GM23338 (cell line): ENCODE measurements at places on chromosomes 7 and 10. TPM values are rescaled to one million over a fixed set of nuclear protein-coding genes. Genes with fewer than 3 reads are reported as not detected.

LBX1 gene
- not detected in 2 replicates for total RNA-seq

DNA sequence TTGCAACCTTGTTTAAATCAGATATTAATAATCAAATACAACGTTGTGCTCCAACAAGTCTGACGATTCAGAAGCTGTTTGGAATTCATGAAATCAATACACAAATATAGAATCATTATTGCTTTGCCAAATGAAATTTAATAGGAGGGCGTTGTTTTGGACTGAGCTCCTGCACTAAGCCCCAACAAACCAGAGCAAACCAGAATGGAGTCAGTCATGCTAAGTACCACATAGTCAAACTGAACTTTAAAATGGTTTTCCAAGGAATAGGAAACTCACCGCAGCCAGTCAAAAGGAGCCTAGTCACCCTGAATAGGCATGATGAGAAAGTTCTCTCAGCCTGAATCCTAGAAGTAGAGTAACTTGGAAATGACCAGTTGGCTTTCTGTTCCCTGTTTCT, 53.7 kb downstream of the HACD1 start:
- no peak overlapping the region for H3K27ac ChIP-seq
- DNase-seq = peak; percentile 6
- no peak overlapping the region for H3K4me3 ChIP-seq
- no peaks in the 10 kb centered on the region for H3K36me3 ChIP-seq
- H3K4me1 ChIP-seq = peaks cover 29% of the 10 kb centered on the region; the same call in 1 of the 2 replicates
- no peaks in the 10 kb centered on the region for H3K27me3 ChIP-seq

- no peaks in the 10 kb centered on the region for H3K27me3 ChIP-seq
- no peaks in the 10 kb centered on the region for H3K4me1 ChIP-seq
- H3K4me3 ChIP-seq = no peak overlapping the region
- H3K27ac ChIP-seq = no peak overlapping the region
Observed at GRCh38 chr10:78829565-78829964, 239.2 kb upstream of the ZMIZ1 start.

DNA sequence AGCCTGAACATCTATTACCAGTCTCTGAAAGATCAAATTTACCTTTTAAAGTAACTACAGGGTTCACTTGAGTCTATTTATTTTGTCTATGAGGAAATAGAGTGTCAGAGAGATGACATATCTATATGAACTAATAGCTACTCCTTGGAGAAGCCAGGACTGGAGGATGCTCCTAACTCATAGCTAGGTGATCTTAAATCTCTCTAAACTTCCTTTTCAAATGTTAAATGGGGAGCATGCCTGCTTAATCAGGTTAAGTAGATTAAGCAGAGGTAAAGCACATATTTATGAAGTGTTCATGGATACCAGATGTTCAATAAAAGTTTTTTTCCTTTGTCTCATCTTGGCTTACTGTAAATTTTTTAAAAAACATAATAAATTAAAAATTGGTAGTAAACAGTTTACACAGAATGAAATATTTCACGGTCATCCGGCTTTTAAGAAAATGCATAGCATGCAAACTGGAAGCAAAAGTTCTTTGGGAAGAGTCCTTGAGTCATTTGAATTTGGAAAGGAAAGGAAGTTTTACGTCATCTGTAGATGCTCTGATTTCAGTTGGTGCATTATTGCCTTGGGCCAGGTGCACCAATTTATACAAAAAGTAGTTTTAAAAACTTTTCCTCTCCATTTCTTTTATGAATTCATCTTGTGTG, 155.1 kb downstream of the BICC1 start:
- peak; percentile 38 for DNase-seq
- no peak overlapping the region for H3K4me3 ChIP-seq

DNA sequence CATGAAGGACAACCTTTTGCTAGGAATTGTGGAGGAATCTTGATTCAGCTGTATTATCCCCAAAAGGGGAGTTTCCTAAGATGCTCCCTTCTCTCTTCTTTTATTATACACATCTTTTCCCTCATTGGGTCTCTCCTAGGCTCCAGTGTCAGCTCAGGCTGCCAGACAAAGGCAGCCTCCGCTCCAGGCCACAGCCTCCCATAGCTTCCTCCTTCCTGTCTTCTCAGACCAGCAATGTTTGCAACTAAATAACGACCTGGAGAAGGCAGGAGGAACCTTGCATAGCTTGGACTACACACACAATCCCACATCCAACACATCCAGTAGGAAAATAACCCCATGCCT, 12.3 kb downstream of the SFXN3 start:
- H3K4me1 ChIP-seq = peaks cover 23% of the 10 kb centered on the region
- no peak for DNase-seq
- H3K27me3 ChIP-seq = peaks cover 70% of the 10 kb centered on the region
- peak overlapping the region; percentile 57 for H3K4me3 ChIP-seq
- H3K36me3 ChIP-seq = no peaks in the 10 kb centered on the region

GRCh38 chr7:50455658-50456057, 5.5 kb upstream of the FIGNL1 start:
- no peak overlapping the region for H3K4me3 ChIP-seq
- H3K4me1 ChIP-seq = peaks cover 3% of the 10 kb centered on the region; the same call in 1 of the 2 replicates
- no peak overlapping the region for H3K27ac ChIP-seq
- H3K36me3 ChIP-seq = no peaks in the 10 kb centered on the region
- DNase-seq = no peak

WEE2 gene
- 0.16 TPM in 1 of 2 replicates, not detected in the other for total RNA-seq

- H3K4me3 ChIP-seq = no peak overlapping the region
- no peak for DNase-seq
- no peaks in the 10 kb centered on the region; the same call in 1 of the 2 replicates for H3K4me1 ChIP-seq
- H3K36me3 ChIP-seq = no peaks in the 10 kb centered on the region
Observed at GRCh38 chr7:29237489-29237888, 42.9 kb downstream of the CHN2 start.

DNA sequence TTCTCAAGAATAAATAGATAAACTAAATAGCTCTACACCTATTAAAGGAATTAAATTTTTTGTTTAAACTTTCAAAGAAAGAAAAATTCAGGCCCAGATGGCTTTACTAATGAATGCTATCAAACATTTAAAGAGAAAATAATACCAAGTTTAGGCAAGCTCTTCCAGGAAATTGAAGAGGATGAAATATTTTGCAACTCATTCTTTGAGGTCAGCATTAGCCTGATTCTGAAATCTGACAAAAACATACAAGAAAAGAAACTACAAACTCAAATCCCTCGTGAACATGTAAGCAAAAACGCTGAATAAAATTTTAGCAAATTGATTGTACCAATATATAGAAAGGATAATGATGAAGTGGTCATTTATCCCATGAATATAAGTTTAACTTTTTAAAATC, 93.4 kb downstream of the RTKN2 start:
- DNase-seq = no peak
- H3K27me3 ChIP-seq = no peaks in the 10 kb centered on the region
- H3K4me1 ChIP-seq = no peaks in the 10 kb centered on the region
- H3K27ac ChIP-seq = no peak overlapping the region

ASZ1 gene
- total RNA-seq = not detected in 2 replicates

DNA sequence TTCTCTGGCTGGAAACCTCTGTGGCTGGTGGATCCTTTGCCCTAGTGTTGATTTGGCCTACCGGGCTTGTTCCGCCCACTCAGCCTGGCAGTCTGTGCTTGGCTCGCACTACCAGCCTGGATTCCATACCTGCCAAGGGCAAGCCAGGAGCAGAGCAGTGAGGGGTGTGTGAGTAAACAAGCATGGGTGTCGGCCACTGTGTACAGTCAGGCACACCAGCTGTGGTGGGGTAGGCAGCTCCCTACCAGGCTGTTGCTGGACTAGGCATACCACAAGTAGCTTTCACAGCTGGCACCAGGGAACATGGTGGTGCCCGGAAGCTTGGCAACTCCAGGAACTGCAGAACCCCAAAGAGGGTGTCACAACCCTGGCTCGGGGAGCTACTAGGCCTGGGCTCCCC, 942.9 kb upstream of the LRRN3 start:
- DNase-seq = no peak
- no peaks in the 10 kb centered on the region for H3K4me1 ChIP-seq
- H3K27ac ChIP-seq = no peak overlapping the region

DNA sequence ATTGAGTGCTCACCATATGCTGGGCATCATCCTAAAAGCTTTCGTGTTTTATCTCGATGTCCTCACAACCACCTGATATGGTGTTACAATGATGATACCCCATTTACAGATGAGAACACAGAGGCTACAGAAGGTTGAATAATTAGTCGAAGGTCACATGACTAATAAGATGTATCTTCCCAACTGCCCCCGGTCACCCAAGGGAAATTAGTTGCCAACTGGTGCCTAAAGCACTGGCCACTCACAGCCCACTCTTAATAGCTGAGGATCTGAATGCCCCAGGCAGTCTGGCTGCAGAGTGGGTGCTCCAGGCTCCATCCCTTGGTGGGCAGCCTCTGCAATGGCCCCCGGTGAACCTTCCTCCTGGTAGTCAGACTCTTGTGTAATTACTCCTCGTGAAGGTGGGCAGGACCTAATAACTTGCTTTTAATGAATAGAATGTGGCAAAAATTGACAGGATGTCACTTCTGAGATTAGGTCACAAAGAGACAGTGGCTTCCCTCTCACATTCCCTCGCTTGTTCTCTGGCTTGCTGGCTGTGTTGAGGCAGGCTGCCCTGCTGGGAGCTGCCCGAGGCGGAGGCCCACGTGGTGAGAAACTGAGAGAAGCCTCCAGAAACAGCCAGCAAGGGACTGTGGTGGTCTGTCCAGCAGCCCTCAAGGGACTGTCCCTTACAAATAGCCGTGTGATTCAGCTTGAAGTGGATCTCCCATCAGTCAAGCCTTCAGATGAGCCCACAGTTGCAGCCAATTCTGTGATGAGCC, 109.4 kb downstream of the ARHGAP22 start:
- H3K27ac ChIP-seq = no peak overlapping the region
- no peaks in the 10 kb centered on the region for H3K4me1 ChIP-seq
- H3K27me3 ChIP-seq = no peaks in the 10 kb centered on the region
- no peak overlapping the region for H3K4me3 ChIP-seq
- H3K36me3 ChIP-seq = no peaks in the 10 kb centered on the region

GRCh38 chr10:57018452-57018851, 657.4 kb upstream of the ZWINT start:
- no peaks in the 10 kb centered on the region for H3K27me3 ChIP-seq
- H3K4me3 ChIP-seq = no peak overlapping the region
- peaks cover 3% of the 10 kb centered on the region; the same call in 1 of the 2 replicates for H3K36me3 ChIP-seq
- no peak overlapping the region for H3K27ac ChIP-seq

DNA sequence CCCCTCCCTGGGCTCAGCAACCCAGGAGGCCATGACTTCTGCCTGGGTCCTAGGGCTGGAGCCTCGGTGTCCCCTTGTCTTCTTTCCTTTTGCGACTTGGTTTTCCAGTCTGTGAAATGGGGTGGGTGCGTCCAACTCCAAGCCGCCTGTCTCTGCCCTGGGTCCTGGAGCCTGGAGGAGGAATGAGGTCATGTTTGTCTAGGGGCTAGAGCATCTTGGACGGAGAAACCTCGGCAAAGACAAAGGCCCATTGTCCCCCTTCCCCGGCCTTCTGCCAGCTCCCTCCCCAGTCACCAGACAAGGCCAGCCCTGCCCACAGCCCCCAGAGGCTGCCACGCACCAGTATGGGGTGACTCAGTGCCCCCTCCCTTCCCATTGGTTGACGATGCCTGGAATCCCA, 39.8 kb upstream of the ELN start:
- H3K36me3 ChIP-seq = no peaks in the 10 kb centered on the region
- H3K4me3 ChIP-seq = no peak overlapping the region
- H3K4me1 ChIP-seq = no peaks in the 10 kb centered on the region

DNA sequence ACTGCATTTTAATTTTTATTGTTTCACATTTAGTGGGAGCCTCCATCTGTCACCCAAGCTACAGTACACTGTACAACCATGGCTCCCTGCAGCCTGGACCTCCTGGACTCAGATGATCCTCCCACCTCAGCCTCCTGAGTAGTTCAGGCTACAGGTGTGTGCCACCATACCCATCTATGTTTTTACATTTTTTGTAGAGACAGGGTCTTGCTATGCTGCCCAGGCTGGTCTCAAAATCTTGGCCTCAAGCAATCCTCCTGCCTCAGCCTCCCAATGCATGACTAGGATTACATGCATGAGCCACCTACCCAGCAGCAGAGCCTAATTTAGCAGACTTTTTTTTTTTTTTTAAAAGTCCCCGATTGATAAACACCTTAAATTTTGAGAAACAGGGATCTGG, 5.6 kb downstream of the PIP4K2A start:
- DNase-seq = no peak
- H3K27me3 ChIP-seq = no peaks in the 10 kb centered on the region
- no peak overlapping the region for H3K4me3 ChIP-seq
- no peak overlapping the region for H3K27ac ChIP-seq

CUBN gene
- 0.23 and 1.8 TPM in 2 replicates for total RNA-seq

DNA sequence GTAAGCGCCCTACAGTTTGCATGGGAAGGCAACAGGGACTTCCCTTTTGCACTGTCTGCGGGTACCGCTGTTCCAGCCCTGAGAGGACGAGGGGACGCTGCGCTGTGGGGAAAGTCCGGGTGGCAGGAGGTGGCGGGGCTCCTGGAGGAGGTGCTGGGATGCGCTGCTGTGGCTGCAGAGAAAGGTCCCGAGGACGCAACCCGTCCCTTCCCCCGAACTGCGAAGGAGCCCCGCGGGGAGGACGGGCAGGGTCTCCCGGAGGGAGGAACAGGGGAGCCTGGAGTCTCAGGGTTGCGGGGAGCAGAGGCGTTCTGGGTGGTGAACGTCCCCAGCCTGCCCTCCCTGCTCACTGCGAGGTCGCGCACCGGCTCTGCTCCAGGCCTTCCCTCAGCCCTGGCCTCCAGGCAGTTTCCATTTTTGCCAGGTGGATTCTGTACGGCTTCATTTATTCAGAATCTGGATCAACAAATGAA, 91.6 kb downstream of the CXCL12 start:
- peak; percentile 38 for DNase-seq
- H3K4me3 ChIP-seq = peak overlapping the region; percentile 61
- no peaks in the 10 kb centered on the region for H3K36me3 ChIP-seq
- peaks cover 29% of the 10 kb centered on the region for H3K27me3 ChIP-seq

PKD1L1 gene
- total RNA-seq = 0.03 and 0.16 TPM in 2 replicates

- DNase-seq = no peak
- H3K36me3 ChIP-seq = no peaks in the 10 kb centered on the region
- H3K27me3 ChIP-seq = no peaks in the 10 kb centered on the region
Observed at GRCh38 chr10:73597346-73597745, 6.2 kb upstream of the USP54 start.

DNA sequence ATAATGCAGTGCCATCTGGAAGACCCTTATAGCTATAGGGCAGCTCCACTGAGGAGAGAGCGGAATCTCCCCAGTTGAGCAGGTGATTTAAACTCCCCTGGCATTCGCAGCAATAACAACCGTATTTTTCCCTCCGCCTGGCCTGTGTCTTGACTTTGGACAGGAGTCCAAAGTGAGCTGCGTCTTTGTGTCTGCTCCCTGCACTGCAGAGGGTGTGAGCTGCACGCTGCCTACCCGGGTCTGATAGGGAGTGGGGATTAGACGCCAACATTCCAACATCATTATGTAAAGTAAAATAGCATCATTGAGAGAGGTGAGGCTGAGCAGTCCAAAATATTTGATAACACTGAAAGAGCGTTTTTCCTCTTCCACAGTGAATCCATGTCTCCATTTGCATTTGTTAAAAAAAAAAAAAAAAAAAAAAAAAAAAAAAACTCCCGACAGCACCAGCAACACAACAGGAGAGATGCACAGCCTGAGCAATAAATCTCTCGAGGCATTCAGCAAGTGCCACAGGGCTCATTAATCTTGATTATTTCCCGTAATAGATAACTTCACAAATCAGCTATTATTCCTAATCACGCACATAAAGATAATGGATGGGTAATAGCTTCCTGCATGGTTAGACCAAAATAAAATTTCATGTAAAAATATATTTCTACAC, 68.6 kb downstream of the CELF2 start:
- DNase-seq = no peak
- H3K36me3 ChIP-seq = no peaks in the 10 kb centered on the region
- H3K27ac ChIP-seq = no peak overlapping the region
- no peaks in the 10 kb centered on the region for H3K27me3 ChIP-seq
- H3K4me3 ChIP-seq = no peak overlapping the region

GRCh38 chr7:33971106-33971505, 65.8 kb downstream of the BMPER start:
- peaks cover 5% of the 10 kb centered on the region; the same call in 1 of the 2 replicates for H3K4me1 ChIP-seq
- DNase-seq = no peak
- H3K27ac ChIP-seq = no peak overlapping the region
- no peak overlapping the region for H3K4me3 ChIP-seq
- no peaks in the 10 kb centered on the region for H3K36me3 ChIP-seq
